ENCODE measurements at places on chromosomes 5 and 9. TPM values are rescaled to one million over a fixed set of nuclear protein-coding genes. Genes with fewer than 3 reads are reported as not detected.

GRCh38 chr9:86405926-86406325, 51.7 kb upstream of the TUT7 start:
- peak; percentile 76 for DNase-seq

DNA sequence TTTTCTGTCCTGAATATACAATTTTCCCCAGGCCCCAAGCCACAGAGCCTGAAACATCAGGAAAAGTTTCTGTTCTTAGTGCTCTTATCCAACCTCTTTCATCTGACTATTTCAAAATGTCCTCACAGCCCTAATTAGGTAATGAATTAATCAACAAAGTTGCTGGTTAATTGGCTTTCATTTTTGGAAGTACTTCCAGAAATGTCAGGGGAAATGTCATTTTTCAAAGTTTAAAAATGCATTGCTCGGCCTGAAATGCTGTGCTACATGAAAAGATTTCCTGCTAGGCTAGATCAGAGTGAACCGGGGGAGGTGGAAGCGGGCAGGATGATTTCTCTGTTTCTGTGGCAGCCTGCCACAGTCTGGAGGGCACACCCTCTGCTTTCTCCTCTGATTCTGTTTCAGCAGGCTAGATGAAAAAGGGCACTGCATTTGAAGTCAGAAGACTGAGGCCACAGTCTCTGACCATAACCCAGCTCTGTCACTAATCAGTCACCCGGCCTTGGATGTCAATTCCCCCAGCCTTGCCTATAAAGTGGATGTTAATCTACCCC, 55.9 kb upstream of the BARX1 start:
- no peak for DNase-seq

GRCh38 chr9:4061717-4062116, 238.2 kb downstream of the GLIS3 start:
- DNase-seq: no peak

The IL9 gene
- polyA plus RNA-seq: not detected

The PCDH1 gene
- polyA plus RNA-seq: 10.0 TPM

DNA sequence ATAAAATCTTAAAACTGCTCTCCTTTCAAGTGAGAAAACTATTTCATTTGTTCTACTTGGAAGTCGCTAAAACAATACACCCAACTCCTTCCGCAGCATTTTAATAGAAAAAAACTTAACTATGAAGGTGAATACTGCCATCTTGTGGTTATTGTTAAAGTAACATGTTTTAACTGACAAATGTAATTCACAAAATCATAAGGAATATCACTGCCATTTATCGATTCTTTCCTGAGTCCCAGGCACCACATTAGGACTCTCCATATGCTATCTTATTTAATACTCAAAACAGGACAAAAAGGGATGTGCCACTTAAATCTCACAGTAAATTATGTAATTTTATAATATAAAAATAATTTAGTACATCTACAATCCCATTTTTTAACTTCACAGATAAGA, 130.5 kb upstream of the ITGA1 start:
- DNase-seq: no peak

All from keratinocyte (primary cell).